Caudate nucleus (tissue), 63 donors: ENCODE measurements at places on chromosomes 1 and 21.

GRCh38 chr1:118815909-118816308, 172.2 kb downstream of the TBX15 start:
- no peak for DNase-seq

DNA sequence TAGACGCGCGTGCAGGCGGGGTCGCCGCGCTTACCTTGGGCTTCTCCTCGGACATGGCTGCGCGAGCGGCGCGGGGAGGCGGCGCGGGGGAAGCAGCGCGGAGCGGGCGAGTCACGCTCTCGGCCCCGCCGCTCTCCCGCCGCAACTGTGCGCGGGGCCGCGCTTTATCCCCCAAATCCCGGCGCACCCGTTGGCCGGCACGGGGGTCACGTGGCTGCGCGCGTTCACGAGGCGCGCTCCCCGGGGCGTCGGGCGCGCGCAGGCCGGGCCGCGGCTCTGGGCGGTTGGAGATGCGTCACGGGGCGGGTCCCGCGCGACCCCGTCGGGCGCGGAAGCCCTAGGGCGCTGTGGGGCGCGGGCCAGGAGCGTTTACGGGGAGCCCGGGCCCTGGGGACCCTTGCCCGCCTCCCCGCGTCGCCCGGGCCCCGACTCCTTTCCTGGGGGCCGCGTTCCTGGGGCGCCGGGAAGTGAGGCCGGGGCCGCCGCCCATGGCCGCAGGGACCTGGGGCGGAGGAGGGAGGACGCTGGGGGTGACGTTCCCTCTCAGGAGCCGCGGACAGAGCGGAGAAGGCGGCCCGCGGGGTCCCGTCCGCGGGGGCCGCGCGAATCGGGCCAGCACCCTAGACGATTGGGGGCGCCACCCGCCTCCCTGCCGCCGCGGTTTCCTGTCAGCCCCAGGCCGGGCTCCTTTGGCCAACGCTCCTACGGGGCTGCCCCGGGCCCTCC, at the start of gene SUMO3:
Gene SUMO3 (minus strand): TSS at position 149 of the 726 bp plus-strand sequence. CDS start 94 bp downstream, at position 55.
- peak; percentile 56 for DNase-seq

- no peak for DNase-seq
Measured at GRCh38 chr1:38296047-38296446, 249.5 kb upstream of the POU3F1 start.

DNA sequence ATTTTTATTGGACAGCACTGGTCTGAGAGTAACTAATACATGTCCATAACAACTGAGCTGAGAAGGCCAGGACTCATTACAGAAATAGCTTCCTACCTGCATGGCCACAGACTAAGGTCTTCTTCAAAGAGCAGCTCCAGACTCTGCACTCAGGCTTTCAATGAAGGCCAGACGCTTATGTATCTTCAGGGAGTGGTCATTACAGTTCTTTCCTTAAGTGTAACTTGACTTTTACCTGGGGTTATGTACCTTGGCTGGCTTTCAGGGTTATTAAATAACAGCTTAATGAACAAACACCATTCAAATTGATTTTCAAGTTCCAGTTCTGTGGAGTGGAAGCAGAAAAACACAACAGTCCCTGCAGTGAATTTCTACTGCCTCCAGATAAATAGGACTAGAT, 23.8 kb upstream of the SLC22A15 start:
- DNase-seq: no peak

GRCh38 chr1:56916630-56917029, 49.2 kb downstream of the C8B start:
- DNase-seq: no peak

- DNase-seq: peak; percentile 51
Measured at GRCh38 chr1:204431310-204432184, 19.9 kb upstream of the PPP1R15B start.

GRCh38 chr1:229131243-229132105, 139.4 kb upstream of the RAB4A start:
- DNase-seq: no peak

DNA sequence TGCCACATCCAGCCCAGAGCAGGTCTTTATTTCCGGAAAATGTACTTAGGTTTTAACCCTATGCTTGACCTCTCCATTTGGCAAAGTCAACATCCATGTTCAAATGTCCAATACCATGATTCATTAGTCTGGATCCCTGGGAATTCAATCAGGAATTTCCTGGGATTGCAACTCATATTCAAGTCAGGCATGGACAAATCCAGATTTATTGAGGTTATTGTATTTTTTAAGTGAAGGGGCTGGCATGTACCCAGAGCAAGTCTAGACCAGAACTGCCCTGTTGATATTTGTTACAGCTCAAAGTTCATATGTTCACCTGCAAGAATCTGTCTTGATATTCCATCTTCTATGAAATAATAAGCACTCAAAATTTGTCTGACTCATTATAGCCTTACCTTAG, 521.1 kb downstream of the ADGRL2 start:
- DNase-seq: no peak

- DNase-seq: no peak
Measured at GRCh38 chr1:227906550-227907071, 41.1 kb downstream of the WNT9A start.

GRCh38 chr21:45872902-45873301, 108.7 kb upstream of the COL6A1 start:
- DNase-seq: no peak
